ENCODE measurements at places on chromosomes 4 and X.
A peak's percentile ranks its signal among the peaks of the same experiment; 100 is the strongest.

- no peak for DNase-seq
Observed at GRCh38 chrX:15881381-15881897, 26.8 kb upstream of the AP1S2 start.

DNA sequence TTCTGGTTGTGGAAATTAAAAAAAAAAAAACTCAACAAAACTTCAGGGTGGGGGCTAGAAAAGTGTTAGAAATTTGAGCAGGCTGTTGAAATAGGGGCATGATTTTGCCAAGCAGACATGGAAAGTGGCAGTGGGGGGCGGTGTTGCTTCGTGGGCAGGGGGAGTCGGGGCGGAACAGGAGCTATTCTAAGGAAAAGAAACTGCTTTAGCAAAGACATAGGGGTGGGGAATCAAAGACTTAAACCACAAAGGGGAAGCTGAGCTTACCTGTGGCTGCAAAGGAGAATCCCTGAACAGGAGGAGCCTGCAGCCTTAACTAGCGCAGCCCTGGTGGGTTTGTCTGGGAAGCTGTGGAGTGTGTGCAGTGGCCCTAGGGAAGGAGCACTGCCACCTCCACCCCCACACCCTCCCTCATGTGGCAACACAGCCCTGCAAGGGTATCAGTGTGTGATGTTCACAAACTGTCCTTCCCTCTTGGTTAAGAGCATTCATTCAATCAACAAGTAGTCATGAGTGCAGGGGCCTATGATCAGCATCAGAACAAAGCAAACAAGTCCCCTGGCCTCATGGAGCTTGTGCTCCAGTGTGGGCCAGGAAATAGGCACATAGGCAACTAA is 20.5 kb downstream of the SEL1L3 start:
- peak; percentile 38 for DNase-seq

DNA sequence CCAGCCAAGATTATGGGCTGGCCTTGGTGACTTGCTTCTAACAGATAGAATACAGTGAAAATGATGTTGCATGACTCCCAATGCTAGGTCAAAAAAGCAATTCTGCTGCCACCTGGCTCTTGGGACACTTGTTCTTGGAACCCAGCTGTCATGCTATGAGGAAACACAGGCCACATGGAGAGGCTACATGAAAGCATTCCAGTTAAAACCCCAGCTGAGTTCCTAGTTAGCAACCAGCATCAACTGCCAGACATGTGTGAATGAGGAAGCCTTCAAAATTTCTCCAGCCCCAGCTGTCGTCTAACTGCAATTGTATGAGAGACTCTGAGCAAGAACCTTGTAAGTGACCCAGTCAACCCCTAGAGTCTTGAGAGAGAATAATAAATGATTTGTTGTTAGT is 105.2 kb upstream of the FGF16 start:
- no peak for DNase-seq

GRCh38 chr4:5622596-5622995 is 85.8 kb downstream of the EVC2 start:
- no peak for DNase-seq

GRCh38 chr4:30605616-30606190 is 114.5 kb upstream of the PCDH7 start:
- DNase-seq = no peak

DNA sequence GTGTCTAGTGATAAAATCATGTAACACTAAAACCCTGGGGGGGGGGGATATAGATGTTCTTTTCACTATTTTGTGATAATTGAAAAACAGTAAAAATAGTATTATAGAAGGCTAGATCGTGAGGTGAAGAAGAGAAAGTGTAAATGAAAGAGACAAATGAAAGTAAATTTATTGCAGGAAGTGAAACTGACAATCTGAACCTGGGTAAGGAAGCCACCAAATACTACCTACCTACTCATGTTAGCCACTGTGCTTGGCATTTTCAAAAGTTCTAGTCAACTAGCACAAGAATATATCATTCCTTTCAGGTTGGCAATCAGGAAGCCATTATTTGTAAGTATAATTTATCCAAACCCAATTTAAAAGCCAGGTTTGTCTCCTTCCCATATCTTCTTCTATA is 1366.1 kb downstream of the FAM133A start:
- DNase-seq = no peak

- DNase-seq = no peak
Observed at GRCh38 chr4:73770917-73771316, 30.5 kb downstream of the CXCL8 start.

- no peak for DNase-seq
Observed at GRCh38 chrX:115112411-115112810, 76.8 kb upstream of the RBMXL3 start.

- DNase-seq = peak; percentile 55
Observed at GRCh38 chrX:45515262-45516215, 314.9 kb upstream of the DIPK2B start.

GRCh38 chrX:97806238-97806637 is 922.5 kb downstream of the RPA4 start:
- no peak for DNase-seq

DNA sequence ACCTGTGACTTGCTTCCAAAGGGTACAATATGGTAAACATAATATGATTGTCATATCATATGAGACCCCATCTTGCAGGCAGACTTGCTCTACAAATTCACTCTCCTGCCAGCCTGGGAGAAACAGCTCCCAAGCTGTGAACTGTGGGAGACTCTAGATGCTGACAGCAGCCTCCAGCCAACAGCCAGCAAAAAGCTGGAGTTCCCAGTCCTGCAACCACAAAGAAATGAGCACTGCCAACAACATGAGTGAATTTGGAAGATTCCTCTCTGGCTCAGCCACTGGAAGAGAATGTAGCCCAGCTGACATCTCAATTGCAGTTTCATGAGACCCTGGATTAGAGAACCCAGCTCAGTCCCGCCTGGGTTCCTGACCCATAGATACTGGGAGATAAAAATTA is 145.4 kb downstream of the QDPR start:
- no peak for DNase-seq

DNA sequence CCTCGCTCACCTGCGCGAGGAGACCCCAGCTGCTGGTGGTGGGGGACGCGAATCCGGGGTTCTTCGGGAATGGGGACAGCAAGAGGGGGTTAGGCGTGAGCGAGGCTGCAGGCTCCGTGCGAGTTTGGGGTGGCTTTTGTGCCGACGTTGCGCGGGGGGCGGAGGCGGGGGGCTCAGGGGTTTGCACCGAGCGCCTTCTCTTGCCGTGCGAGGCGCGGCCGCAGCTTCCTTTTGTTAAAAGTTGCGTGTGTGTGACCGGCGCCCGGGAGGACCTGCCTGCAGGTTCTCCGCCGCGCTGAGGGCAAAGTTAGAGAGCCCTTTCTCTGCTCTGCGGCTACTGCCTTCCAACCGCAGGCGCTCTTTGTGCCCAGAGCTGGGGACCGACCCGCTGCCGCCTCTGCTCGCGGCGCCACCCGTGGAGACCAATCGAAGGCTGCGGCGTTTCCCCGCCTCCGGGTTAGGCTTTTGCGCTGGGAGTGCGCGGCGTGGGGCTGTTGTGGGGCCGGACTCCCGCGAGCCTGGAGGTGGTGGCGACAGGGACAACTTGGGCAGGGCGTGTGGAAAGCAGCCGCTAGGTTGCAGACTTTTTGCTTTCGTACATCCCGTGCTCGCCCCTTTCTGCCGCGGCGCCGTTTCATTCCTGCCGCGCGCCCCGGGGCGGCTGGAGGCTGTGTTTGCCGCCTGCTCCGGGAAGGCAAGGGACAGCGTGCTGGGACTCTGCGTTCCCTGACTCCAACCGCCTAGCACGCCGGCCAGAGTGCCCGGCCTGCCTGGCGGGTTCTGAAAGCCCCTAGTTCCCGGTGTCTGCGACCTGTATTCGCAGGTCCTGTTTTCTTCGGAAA is 716 bp downstream of the KIT start:
- DNase-seq = peak; percentile 83

DNA sequence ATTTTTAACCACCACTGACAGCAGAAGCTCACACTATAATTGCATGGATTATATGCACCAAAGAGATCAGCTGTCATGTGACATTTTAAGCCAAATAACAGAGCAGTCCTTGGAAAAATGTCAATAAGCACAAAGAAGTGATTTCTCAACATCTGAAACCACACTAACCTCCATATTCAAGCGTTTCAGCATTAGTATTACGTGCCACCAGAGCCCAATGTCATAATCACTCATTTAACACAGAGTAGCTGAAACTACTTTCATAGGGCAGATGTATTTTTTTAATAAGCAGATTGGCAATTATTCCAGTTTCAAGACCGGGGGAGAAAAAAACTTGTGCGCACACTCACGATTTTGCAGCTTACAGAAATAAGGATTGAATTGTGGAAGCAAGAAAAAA is 76.6 kb downstream of the SH3KBP1 start:
- DNase-seq = peak; percentile 41

DNA sequence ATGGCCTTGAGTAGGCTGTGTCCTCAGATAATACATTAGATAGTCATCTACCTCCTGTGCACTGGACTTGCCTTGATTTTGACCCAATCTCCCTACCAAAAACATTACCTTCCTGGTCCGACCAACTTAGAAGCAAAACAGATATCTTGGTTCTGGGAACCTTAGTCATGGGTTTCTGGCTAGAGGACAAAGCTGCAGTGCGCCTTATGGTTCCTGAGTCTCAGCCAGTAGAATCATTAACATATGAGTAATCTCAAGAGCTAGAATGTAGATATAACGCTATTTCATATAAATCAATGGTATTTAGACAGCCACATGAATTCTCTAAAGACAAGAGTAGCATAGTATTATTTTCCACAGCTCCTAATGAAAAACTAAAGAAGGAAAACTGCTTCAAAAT is 83.1 kb downstream of the GRIA3 start:
- no peak for DNase-seq

- peak; percentile 78 for DNase-seq
Observed at GRCh38 chrX:136784231-136784630, 3.5 kb upstream of the ARHGEF6 start.

DNA sequence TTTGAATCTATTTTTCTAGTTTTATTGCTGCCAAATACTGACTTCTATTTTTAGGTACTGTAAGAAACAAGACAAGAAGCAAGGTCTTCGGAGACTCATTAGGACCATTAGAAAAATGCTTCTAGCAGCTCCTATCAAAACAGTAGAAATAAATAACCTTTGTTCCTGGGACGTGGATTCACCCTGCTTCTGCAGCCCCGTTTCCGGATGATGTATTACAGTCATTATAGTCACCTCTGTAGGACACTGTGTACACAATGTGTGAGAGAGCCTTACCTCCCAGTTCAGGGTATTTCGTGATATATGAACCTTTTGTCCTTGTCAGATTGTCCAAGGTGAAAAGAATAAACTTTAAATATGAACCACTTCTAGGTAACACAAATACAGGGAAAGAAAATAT is 484.0 kb upstream of the TECRL start:
- DNase-seq = no peak

- DNase-seq = no peak
Observed at GRCh38 chr4:139658185-139658584, 7.4 kb upstream of the MGST2 start.

GRCh38 chrX:41542536-41542935 is 95.4 kb downstream of the NYX start:
- DNase-seq = no peak

DNA sequence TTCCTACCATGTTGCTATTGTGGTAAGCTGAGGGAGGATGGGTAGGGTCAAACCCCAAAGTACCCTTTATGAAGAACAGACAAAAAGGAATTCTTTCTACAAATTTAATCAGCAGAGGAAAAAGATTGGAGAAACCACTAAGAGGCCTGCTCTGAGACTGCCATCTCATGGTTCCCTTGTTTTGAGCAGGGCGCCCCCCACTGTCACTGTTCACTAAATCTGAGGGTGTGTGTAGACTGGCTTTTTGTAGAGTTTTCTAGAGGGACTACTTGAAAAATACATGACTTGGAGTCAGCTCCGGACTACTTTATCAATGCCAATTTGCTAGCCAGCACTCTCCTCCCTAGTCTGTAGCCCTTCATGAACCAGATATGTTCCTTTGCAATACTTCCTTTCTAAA is 324.8 kb downstream of the FRMPD4 start:
- no peak for DNase-seq

DNA sequence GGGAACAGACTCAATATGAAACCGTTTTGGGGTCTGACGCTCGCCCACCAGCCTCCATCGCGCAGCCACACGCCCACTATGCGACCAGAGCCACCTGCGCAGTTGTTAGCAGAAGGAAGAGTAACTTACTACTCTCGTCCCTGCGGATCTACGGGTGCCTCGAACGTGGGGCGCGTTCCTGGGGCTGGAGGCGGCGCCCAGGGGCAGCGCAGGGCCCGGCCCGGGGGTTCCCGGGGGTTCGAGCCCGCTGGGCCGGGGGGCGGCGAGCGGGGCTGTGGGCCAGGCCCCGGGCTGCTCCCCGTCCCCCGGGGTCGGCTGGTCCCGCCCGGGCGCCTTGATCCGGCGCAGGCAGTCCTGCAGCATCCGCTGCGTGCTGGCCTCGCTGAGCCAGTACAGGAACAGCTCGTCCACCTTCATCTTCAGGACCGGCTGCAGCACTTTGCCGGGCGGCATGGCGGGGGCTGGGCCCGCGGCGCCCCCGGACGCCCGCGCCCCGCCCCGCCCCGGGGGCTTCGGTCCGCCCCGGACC is 404 bp downstream of the PPP2R3B start:
- peak; percentile 46 for DNase-seq

GRCh38 chr4:7313991-7314390 is 120.7 kb downstream of the PSAPL1 start:
- DNase-seq = no peak

DNA sequence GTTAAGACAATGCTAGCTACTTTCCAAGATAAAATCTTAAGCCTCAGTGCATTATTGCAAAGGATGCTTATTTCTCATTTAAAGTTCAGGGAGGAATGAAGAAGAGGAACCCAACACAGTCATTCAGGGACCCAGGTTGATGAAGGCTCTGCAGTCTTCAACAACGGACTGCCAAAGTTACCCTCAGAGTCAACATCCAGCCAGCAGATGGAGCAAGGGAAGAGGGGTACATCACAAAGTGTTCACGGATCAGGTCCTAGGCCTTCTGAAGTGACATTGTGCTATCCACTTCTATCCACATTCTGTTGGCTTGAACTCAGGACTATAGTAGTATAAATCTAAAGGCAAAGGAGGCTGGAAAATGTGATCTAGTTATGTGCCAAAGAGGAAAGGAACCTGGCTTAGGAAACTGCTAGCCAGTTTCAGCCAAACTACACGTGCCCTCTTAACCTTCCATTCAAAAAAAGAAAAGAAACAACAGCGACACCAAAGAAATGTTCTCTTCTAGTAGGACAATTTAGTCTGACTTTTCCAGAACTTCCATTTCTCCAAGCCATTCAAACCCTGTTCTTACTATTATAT is 28.8 kb downstream of the NKX6-1 start:
- DNase-seq = no peak

DNA sequence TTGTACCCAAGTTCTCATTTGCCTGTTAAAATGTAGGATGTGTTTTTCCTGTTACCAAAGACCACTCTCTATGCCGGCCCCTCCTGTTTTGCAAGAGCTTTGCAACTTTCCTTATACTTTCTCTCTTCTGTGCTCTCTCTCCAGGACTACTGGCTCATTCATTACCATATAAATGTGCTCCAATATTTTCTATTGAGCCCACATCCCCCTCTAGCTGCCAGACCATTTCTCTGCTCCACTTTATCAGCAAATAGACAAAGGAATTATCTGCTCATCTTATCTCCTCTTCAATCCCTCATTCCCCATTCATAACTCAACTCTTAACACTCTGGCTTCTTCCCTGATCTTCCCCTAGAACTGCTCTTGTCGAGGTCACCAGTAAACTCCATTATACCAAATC is 33.6 kb downstream of the RPGR start:
- DNase-seq = no peak

GRCh38 chr4:30919458-30919857 is 199.3 kb downstream of the PCDH7 start:
- DNase-seq = no peak

Data from hematopoietic multipotent progenitor cell treated with erythropoietin and hydrocortisone succinate and interleukin-3 and kit ligand, for 6 days (in vitro differentiated cells).